ENCODE measurements at places on chromosomes 1 and 21. TPM values are rescaled to one million over a fixed set of nuclear protein-coding genes. Genes with fewer than 3 reads are reported as not detected.

CLEC20A gene
- not detected for total RNA-seq

ADGRB2 gene
- total RNA-seq: 10.7 TPM

INKA2 gene
- 11.9 TPM for total RNA-seq

DNA sequence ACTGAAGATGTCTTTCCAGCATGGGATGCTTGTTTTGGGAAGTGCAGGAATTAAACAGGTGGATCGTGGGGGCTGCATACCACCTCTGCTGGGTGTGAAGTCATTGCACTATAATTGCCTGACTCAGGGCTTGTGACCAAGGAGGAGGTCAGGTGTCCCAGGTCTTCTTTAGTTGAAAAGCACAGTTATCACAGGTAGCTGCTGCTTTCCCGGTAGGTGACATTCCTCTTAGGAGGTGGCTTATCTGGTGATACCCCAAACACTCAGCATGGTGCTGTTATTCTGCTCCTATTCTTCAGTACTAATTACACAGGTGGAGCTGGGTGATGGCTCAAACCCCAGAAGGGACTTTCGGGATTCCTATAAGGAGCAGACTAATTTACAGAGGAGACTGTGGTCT lies 320.3 kb upstream of the PLXNA2 start:
- DNase-seq: no peak

GRCh38 chr1:223248770-223249140 lies 105.7 kb upstream of the TLR5 start:
- no peak for DNase-seq

- DNase-seq: no peak
Measured at GRCh38 chr1:41811051-41811795, 107.5 kb downstream of the HIVEP3 start.

DNA sequence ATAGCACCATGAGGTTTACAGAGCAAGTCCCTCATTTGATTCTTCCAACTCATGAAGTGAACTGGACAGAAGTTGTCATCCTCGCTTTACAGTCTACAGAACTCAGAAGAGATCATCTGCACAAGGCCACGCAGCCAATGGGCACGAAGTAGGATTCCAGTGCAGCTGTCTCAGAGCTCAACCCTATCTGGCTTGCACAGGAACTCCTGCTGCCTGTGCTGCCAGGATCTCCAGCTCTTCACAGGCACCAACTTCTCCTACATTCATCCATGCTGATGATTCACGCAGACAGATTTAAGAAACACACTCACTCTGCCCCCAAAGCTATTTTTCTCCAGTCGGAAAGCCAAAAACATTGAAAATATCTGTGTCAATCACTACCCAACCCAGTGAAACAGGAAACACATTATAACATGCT lies 157.0 kb downstream of the RERE start:
- DNase-seq: peak; percentile 35

DNA sequence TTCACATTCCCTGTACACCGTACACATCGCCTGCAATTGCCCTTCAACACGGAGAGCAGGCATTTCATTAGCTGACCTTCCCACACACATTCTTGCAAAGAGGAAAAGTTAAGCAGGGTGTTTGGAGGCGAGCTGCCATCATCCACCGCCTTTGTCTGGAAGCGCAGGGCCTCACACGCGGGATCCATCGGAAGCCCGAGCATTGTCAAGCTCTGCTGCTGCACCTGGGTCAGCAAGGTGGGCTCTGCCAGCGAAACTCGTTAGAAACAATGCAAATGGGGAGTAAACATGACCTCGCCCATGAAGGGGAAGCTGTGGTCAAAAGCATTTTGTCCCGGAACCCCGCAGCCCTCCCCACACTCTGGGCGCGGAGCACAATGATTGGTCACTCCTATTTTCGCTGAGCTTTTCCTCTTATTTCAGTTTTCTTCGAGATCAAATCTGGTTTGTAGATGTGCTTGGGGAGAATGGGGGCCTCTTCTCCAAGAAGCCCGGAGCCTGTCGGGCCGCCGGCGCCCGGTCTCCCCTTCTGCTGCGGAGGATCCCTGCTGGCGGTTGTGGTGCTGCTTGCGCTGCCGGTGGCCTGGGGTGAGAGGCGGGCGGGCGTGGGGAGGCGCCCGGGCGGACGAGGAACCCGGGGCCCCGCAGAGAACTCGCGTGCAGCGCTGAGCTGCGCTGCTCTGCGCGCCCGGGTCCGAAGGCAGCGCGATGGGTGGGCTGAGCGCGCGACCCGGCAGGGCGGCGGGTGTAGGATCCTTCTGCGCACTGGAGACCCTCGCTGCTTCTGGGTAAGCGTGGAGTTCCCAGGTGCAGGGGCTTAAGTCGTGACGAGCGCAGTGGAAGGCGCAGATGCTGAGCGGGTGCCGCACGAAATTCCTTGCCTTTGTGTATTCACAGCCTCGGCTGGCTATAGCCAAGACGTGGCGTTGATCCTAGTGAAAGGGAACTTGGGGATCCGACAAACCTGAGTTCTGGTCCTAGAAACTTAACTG lies at the start of gene CR1:
CR1 (plus strand) TSS at position 357 of the 992 bp plus-strand sequence; CDS start at position 468, 111 bp downstream.
- peak; percentile 51 for DNase-seq

GRCh38 chr1:22141554-22142314 lies 1.2 kb downstream of the WNT4 start:
- no peak for DNase-seq

DNA sequence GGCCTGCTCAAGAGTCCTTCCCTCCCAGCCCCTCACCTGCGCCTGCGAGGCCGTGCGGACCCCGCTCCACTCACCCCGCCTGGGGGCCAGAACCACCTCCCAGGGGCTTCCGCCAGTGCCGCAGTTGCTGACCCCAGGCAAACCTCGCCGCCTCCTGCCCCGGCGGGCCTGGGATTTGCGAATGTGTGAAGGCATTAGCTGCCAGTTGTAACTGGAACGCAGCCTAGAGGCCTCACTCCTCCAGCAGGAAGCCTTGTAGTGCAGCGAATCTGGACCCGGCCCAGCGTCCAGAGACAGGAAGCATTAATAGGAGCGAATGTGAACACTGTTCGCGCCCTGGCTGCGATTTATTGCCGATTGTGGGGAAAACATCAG lies 140.9 kb upstream of the ARHGEF16 start:
- DNase-seq: peak; percentile 46

- DNase-seq: no peak
Measured at GRCh38 chr21:34553151-34553952, 41.3 kb upstream of the KCNE1 start.
